ENCODE measurements at places on chromosomes 12 and 14.
A peak's percentile ranks its signal among the peaks of the same experiment; 100 is the strongest.

GRCh38 chr12:6608592-6609281 is 1.6 kb upstream of the CHD4 start:
- no peak for DNase-seq

GRCh38 chr12:3491938-3492792 is 1.2 kb downstream of the PRMT8 start:
- peak; percentile 56 for DNase-seq

DNA sequence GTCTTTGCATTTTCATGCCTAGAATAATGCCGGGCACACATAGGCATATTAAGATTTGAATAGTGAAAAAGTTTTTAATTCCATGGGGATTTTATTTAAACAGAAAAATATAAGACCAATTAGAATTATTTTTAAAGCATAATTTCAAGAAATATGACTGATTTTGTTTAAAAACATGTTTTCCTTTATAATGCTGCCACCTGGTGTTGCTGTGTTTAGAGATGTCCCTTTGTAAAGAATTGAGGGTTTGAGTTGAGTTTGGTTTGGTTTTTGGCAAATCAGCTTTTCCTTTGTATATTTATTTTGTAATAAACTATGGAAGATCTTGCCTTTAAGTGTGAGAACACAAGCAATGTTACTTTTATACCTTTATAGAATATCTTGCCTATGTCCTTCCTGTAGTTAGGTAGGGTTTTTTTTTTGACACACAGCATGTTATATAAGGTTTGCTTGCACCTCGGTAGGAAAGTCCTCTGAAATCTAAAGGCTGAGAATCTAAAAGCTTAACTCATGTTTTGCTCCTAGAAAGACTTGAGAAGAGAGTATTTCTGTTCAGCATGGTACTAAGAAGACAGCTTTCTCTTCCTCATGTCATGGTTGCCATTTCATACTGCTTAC is 31.4 kb upstream of the SNAPC1 start:
- no peak for DNase-seq

DNA sequence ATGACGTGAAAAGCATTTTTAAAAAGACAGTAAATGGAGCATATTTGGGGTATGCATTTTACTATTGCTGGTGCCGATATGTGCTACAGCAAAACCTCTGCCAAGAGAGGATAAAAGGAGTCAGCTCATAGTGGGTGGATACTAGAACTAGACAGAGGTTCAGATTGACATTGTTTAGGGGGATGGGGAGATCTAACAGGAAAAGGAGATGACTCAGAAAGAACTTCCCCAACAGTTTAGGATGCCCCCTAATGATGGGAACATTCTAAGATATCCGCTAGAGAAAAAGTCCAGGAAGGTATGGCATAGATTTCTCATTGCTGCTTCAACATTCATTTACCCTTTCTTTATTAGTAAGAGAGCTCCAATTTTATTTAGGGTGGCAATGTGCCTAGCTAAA is 110.5 kb upstream of the CLEC14A start:
- peak; percentile 37 for DNase-seq

DNA sequence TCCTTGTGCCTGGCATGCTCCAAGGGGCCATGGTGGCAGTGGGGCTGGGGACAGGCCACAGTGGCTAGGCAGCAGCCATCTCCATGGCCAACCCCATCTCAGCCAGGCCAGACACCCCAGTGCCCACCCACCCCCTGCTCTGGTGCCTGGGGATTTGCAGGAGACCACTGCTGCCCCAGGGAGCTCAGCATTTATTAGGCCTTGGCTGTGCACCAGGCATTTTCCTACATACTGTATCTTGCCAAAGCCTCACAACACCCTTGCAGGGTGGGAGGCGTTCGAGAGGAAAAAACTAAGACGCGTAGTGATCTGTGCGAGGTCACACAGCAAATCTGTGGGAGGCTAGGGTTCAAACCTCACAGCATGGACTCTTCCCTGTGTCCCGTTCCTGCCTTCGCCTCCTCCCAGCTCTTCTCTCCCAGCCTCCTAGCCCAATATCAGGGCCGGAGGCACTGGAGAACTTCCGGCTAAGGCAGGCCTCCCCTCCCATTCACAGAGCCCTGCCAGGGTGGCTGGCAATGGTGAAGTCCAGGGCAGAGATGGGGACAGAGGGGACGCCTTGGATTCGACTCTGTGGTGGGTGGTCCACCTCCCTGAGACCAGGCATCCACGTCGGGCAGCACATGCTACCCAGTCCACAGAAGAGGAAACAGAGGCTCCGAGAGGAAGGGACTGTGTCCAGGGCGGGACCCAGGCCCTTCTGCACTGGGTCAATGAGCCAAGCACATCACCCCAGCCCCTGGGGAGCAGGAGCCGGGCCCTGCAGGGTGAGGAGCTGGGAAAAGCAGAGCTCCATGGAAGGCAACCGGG is 57.4 kb downstream of the FAM222A start:
- DNase-seq: no peak

DNA sequence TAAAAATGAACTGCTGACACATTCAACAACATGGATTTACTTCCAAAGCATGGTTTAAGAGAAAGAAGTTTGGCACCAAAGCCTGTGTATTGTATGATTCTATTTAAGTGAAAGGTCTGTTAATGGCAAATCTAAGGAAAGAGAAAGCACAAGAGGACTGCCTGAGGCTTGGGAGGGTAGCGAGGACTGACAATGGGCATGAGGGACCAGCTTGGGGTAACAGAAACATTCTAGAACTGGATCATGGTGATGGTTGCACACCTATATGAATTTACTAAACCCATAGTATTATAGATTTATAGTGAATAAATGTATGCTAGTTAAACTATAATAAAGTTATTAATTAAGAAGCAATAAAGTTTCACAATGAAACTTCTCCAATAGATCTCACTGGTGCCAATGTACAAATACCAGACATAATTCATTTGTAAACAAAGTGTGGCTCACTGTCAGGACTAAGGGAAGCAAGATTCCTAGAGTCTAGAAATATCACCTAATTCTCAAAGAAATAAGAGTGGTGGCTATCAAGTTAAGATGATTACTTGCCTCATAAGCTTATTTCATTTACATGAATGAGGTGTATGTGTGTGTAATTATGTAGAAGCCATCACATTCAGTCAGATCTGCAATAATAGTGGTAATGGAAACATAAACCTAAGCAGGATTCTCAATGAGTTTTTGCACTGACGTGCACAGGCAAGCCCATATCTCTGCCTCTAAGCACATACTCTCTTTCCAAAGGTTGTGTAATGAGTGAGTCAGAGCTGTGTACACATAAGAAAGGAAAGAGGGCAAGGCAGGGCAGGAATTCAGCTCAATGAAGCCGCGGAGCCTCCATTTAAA is 353.4 kb downstream of the KCNH5 start:
- peak; percentile 96 for DNase-seq

DNA sequence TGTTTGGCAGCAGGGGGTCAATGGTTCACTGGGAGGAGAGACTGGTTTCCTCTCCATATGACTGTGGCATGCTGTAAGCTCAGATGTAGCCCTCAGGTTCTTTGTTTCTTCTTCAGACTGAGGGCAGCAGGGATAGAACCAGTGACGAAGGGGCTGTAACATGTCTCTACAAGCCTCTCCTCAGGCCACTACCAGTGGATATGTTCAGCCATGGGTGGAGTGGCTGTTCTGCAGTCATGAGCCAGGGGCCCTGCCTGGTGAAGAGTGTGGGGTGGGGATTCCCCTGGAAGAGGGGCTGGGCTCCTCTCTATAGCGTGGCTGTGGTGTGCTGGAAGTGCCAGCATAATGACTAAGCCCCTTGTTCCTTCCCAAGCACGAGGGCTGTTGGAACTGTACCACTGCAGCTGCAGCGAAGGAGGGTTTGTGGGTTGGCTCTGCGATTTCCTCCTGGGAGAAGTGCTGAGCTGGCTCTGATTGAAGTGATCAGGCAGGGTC is 55.8 kb downstream of the CMAS start:
- DNase-seq: peak; percentile 72

GRCh38 chr12:75613981-75614380 is 102.6 kb upstream of the KRR1 start:
- peak; percentile 38 for DNase-seq

DNA sequence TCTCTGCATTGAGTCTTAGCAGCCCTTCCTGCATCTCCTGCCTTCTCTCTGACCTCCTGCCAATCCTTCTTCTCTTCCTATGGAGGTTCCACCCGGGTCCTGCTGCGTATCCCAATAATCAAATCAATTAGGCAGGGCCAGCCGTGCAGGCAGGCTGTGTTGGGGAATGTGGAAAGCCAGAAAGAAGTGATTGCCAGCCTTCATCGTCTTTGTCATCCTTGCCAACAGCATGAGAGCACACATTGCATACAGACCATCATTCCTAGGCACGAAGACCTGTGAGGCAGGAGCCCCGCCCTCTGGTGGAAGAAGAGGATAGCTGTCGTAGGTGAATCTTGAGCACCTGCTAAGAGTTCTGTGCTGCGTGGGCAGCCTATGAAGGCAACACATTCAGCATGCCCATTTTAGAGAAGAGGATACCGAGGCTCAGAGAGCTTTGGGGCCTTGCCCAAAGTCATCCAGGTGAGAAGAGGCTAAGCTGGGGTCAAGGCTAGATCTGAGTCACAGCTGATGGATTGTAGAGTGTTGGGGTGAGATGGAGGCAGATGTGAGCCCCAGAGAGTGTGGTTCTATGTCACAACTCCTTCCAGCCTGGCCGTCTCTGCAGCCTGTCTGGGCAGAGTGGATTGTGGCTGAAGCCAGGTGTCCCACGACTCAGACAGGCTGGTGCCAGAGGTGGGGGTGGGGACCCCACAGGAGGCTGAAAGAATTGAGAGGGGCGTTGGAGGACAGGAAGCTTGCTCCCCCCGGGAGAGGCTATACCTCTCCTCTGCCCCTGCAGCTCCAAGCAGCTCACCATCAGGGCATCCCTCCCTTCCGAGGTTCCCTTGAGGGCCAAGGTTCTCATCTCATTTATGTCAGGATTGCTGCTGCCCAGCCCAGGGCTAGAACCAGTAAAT is 12.7 kb downstream of the C14orf132 start:
- no peak for DNase-seq

DNA sequence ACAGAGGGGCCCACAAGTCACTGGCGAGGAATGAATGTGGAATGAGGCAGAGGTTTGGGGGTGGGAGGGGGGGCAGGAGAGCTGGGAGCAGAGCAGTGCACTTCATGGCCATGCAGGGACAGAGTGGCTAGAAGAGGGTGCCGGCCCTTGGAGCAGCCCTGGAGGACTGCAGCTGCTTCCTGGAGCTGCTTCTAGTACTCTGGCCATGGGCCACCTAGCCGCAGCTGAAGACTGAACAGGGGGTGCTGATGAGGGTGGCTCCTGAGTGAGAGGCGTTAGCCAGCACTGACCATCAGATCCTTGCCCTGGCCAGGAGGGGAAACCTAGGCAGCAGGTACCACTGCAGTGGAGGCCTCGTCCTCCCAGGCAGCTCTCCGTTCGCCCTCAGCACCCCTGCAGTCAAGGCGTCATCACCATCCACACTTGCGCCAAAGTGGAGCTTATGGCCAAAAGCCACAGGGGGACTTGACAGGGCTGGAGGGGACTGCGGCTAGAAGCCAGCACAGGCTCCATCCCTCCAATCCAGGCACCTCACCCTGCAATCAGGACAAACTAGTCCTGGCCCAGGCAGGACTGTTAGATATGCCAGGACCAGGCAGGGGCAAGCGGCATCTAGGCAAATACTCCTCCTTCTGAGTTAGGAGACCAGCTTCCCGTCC is 16.4 kb downstream of the OTUB2 start:
- DNase-seq: no peak

DNA sequence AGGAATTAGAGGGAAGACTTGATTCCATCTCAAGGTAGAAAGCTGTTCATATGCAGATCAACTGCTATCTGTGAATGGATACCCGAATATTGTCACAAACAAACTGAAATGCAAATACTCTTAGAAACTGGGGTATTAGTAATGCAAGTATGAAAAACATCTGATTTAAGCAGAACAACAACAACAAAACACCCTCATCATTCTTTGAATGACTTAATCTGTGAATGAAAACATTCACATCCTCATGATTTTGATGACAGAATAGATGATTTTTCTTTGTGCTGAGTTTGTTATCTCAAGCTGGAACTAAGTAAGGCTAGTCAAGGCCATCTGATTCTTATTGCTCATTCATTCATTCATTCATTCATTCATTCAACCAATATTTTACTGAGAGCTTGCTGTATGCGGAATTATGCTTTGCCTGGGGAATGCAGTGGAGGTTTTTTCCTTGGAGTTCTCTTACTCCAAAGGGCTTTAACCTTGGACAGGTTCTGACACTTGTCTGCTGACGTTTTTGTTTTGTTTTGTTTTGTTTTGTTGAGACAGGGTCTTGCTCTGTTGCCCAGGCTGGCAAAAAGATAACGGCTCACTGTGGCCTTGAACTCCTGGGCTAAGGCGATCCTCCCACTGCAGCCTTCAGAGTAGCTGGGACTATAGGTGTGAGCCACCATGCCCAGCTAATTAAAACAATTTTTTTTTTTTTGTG is 23.3 kb downstream of the OR10G3 start:
- peak; percentile 9 for DNase-seq

- no peak for DNase-seq
These were observed 2.5 kb downstream of the CCDC197 start for GRCh38 chr14:93999573-93999972.

GRCh38 chr12:115830070-115830469 is 447.4 kb downstream of the MED13L start:
- DNase-seq: no peak

DNA sequence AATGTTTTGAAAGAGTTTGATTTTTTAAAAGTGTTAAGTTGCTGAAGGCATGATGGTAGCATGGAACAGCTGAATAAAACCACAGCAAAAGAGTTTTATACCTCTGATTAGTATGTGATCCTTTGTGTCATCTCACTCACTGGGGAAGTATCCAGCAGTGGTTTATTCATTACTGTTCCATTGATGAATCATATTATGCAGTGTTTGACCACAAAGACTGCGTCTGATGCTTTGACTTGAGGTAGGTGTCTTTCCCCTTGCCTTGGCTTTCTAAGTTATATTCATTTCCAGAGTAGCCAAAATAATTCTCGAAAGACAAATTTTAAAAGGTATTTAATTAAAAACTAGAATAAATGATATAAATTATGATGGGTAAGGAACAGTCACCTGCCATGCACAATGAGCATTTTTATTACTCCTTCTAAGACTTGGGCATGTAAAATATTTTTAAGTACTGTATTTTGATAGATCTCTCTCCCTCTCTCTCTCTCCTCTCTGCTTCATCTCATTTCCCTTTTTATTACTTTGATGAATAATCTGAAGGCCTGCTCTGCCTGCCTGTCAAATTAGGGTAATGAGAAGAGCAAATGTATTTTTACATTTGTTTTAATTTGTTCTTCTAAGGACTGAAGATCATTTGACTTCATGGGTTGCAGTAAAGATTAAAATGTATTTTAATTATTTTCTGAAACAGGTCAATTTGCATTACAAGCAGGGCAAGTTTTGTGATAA is 164.9 kb downstream of the NAV3 start:
- peak; percentile 91 for DNase-seq

- no peak for DNase-seq
These were observed 12.8 kb upstream of the YARS2 start for GRCh38 chr12:32768518-32768917.

- no peak for DNase-seq
These were observed 169.9 kb downstream of the CRADD start for GRCh38 chr12:93846936-93847516.

DNA sequence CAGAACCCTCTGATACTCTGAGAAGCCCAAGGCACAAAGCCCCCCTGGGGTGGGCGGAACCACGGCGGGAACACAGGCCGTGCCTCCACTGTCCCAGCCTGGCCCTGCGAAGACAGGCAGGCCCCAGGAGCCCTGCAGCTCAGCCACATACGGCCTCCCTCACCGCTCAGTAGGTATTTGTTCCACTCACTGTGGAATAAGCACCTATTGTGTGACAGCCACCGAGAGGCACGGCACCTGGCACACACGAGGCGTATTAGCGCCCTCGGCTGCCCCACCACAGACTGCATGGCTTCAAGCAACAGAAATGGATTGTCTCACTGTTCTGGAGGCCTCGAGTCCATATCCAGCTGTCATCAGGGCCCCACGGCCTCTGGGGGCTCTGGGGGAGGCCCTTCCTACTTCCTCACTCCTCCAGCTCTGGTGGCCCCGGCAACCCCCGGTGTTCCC is 66.3 kb downstream of the NCOR2 start:
- DNase-seq: no peak

Data from iris pigment epithelial cell (primary cell).